ENCODE measurements at places on chromosomes 2 and 18. TPM values are rescaled to one million over a fixed set of nuclear protein-coding genes. Genes with fewer than 3 reads are reported as not detected.

Gene ALLC
- polyA plus RNA-seq = 0.13 TPM

Gene TUBA3E
- not detected for polyA plus RNA-seq

Gene CDK5R2
- 0.30 TPM for polyA plus RNA-seq

Gene MARCHF4
- polyA plus RNA-seq = 0.20 TPM

Gene GAREM1
- polyA plus RNA-seq = 13.8 TPM
